Ammon's horn (tissue), 1 donor: ENCODE measurements at places on chromosomes 4 and X.

DNA sequence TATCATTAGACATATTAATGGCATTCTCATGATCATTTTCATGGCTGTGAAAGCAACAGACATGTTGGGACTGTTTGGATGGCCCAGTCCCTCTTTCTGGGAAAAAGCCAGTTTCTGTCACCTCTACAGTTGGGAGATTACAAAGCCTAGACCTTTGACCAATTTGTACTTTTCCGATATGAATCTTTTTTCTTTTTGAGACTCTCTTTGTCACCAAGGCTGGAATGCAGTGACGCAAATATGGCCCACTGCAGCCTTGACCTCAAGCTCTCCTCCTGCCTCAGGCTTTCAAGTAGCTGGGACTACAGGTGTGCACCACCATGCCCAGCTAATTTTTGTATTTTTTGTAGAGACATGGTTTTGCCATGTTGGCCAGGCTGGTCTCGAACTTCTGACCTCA, 9.4 kb downstream of the TBC1D25 start:
- DNase-seq, result no peak

DNA sequence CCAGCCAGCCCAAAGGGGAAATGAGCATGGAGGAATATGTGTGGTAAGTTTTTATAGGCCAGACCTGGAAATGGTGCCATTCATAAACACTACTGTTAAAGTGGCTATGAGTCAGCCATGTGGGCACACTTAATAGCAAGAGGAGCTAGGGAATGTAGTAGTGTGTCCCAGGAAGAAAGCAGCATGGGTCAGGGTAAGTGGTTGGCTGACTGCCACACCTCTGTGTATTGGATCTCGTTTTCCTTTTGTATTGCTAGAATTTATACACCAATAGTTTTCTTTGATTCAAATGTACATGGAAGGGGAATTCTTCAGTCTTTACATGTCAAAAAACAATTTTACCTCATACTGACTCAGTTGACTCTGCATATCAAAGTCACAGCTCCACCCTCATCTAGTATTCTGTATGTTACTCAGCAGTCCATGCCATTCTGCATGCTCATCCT, 22.9 kb upstream of the SGMS2 start:
- DNase-seq, result no peak

GRCh38 chr4:85773372-85773771, 298.4 kb downstream of the ARHGAP24 start:
- DNase-seq, result no peak

DNA sequence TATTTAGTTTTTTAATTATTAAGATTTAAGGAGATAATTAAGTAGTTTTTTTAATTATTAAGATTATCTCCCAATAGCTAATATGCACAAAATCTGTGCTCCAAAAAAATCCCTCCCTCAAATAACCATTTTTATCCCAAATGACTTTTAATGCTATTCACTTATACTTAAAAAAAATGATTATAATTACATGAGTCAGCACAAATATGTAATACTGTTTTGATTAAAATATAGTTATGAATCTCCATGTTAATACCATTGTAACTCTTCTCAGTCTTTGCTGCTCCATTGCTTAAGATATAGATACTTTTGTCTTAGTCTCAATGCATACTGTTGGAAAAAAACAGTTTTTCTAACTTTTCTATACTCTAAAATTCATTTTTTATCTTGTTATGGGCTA, 1121.1 kb upstream of the ADGRL3 start:
- DNase-seq, result no peak

- DNase-seq, result no peak
These were observed 110.6 kb downstream of the ASMT start for GRCh38 chrX:1725472-1725871.
